CD4-positive, CD25-positive, alpha-beta regulatory T cell (primary cell): ENCODE measurements at places on chromosomes 7 and 10.

DNA sequence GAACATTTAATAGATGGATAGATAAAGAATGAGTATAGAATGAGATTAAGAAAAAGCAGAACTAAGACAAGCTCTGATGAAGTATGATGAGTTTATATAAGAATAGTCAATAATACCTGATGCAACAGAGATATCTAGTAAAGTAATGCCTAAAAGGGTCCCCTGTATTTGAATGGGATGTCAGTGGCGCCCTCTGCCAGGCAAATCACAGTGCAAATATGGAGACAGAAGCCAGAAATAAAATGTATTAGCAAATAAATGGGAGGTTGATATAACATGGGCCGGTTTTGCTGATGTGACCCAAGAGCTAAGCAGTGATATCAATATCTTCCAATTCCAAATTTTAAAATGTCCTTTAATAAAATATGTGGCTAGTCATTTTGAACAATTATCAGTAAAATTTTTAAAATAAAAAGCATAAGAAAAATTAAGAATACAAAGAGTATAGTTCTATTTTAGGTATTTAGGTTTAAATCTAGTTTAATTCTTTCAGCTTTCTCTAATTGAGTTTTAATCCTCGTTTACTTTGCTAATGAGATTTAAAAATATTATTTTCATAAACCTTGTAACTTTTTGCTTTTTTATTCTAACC lies 62.6 kb downstream of the ADK start:
- DNase-seq, result peak; percentile 64

GRCh38 chr7:111409714-111410422 lies 152.4 kb downstream of the IMMP2L start:
- no peak for DNase-seq

DNA sequence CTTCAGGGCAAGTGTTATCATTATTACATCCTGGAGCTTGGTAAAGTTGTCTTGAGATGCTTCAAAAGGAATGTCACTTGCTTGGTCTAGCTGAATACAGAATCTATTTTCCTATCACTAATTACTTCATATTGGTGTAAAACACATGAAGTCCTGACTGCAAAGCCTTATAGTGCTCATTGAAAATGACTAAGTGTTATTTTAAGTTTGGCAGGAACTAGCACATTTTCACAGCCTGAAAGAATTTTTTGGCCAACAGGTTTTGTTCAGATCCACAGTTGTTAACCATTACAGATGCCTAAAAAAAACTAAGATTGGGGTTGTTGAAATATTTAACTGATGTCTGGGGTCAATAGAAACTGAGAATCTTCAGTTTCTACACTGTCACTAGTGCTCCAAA lies 149.3 kb downstream of the NEBL start:
- no peak for DNase-seq

DNA sequence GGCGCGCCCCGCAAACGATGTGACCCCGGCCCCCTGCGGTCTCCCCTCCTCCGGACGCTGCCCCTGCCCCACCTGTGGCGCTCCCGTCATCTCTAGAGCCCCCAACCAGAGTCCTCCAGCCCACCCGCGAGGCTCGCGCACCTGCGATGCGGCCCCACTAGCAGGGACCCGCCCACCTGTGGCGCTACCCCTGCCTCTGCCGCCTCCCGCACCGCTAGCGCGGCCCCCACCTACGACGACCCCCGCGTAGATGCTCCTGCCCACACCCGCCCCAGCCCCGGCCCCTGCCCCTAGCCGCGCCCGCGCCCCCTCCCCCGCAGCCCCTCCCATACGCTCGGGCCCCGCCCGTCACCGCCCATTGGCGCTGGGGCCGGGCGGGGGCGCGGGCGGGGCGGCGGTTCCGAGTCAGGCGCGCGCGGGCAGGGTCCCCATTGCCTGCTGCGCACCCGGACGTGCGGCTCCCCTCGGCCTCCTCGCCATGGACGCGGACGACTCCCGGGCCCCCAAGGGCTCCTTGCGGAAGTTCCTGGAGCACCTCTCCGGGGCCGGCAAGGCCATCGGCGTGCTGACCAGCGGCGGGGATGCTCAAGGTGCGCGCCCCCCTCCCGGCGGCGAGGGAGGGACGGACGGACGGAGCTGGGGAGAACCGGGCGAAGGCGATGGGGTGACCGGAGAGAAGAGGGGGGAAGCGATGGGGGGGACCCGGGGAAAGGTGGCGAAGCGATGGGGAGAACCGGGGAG lies at the start of gene PFKP:
Gene PFKP, plus strand, starts transcription at position 431 of the 741 bp plus-strand sequence. Its CDS starts 48 bp downstream, at position 479.
- peak; percentile 58 for DNase-seq

DNA sequence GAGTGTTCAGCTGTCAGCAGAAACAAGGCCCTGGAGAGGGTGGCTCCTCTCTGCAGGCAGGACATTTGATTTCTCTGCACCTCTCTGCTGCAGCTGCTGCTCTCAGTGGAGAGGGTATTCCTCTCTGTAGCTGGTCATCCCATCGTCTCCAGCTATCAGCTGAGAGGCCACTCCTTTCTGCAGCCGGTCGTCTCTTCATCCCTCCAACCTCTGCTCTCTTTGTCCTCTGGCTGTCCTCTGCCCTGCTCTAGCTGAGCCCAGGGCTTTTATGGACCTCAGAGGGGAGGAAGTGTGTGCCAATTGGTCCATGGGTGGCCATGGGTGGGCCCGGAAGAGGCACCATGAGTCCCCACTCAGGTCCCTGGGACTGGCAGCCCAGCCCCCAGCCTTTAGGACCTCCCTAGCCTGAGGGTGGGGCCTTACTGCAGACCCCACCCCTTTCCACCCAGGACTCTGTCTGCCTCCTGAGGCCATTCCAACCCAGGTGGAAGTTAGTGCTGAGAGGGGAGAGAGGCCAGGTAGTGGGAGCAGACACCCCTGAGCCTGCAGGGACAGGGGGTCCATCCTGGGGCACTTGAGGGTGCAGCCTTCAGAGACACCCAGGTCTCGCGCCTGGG lies 26.2 kb upstream of the CDCA7L start:
- DNase-seq, result no peak

DNA sequence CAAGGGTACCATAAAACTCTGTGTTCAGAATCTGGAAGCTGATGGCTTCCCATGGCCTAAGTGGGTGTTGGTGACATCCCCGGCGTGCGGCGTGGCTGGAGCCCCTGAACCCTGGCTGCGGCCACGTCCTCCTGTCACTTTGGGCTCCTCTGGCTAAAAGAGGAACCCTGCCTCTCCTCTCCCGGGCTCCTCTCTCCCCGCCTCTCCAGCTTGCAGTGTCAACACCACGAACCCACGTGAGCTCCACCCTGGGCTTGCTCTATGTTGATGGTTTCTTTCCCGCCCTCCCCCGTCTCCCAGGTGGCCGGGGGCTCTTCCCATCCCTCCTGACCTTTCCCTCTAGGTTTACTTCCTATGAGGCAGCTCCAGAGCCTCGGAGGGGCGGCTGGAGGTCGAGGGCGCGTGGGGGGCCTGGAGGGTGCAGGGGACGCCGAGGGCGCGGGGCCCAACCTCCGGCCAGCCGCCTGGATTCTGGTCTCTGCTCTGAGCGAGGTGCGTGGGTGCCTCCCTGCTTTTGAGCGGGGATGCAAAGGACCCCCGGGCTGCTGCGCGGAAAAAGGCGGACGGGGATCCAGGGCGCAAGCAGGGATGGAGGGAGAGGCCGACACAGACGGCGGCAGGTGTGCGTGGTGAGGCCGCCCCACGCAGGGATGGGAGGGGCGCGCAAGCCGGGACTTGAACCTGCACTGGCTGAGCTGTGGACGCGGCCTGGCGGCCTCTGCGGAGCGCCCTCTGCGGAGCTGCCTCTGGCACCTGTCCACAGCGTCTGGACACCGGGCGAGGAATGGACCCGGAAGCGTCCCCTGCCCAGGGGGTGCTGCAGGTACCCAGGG lies 115.5 kb upstream of the DIP2C start:
- no peak for DNase-seq

DNA sequence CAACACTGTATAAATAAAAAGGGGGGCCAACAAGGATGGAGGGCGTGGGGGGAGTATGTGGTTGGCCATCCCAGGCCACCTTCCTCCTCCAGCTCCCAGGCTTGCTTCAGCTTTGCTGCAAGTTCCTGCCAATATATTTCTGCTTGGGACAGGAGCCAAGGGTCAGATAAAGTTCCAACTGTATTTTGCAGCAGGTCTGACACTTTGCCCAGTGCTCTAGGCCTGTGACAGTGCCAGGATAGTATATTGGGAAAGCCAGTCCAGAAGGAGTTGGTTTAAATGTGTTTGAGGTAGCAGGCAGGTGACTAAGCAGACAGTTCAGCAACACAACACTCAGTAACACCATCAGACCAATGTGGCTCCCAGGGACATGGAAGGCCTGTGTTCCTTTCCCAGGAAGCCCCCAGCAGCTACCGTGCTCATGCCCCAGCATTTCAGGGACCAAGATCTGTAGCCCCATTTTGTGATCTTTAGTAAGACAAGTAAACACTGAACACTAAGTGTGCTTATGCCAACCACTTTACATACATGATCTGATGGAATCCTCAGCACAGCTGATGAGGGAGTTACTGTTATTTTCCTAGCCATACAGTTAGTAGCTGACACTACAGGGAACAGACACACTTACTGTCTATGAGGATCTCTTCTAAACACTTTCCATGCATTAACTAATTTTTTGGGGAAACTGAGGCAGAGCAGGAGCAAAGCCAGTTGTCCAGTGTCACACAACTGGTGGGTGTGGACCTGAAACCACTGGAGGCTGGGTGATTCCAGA lies 38.9 kb downstream of the DNAJB12 start:
- DNase-seq, result no peak

DNA sequence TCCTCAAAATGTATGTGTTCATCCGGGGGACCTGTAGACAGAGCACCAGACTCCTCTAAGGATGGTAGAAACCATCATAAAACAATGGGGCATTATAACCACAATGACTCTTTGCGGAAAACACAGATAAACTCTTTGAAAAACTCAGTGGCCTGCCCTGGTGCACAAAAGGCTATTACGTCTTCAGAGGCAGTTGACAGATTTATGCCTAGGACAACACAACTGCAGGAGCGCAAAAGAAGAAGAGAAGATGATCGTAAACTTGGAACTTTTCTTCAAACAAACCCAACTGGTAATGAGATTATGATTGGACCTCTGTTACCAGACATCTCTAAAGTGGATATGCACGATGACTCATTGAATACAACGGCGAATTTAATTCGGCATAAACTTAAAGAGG lies 6.0 kb downstream of the RBM48 start:
- no peak for DNase-seq

- DNase-seq, result no peak
Measured at GRCh38 chr10:97083228-97083829, 102.4 kb downstream of the SLIT1 start.

GRCh38 chr10:108385963-108386362 lies 1221.5 kb upstream of the SORCS1 start:
- no peak for DNase-seq

GRCh38 chr10:70621503-70622078 lies 19.1 kb upstream of the PRF1 start:
- DNase-seq, result no peak

DNA sequence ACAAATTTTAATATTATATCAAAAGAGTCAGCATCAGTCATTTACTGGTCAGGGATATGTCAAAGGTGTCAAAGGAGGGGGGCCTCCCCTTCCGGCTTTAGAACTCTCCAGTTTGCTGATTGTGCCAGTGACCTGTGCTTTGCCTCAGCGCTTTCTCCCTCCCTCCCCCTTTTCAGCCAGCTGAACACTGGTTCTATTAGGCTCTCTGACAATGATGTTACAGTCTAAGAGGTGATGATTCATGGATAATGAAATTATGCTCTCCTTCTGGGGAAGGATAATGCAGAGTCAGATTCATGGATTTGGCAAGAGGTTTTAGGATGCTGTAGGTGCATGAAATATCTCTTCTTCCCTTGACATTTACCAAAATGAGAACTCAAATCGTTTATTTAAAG lies 6.1 kb downstream of the LRRTM3 start:
- no peak for DNase-seq

- DNase-seq, result peak; percentile 12
Measured at GRCh38 chr10:118394301-118395200, 52.4 kb upstream of the FAM204A start.

GRCh38 chr10:58352956-58353610 lies 18.3 kb downstream of the UBE2D1 start:
- DNase-seq, result no peak

GRCh38 chr7:901041-901387 lies 24.7 kb downstream of the GET4 start:
- DNase-seq, result no peak

- no peak for DNase-seq
Measured at GRCh38 chr10:6840766-6841165, 260.7 kb upstream of the PRKCQ start.

DNA sequence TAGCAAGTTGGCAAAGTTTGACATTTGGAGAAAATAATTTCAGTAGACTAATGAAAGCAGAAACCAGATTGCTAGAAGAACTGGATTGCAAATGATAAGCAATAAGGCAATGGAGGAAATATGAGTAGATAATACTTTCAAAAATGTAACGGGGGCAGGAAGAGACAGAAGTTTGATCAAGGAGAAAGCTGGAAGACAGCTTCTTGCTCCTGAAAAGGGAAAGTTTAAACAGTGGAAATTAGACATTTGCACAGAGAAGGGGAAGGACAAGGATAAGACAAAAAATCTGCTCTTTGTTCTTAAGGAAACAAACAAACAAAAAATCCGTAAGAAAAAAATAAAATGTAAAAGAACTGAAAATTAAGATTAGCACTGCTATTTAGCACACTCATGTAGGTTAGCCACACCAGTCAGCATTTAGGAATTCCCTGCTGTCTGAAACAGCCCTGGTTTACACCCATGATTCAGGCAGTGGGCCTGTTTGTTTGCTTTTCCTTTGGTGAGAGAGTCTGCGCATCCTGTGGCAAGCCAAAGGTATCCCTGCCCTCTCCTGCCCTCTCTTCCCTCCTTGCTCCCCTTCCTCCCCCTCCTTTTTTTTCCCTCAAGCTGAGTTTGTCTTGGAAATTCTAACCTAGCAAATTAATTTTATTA lies 104.3 kb upstream of the CAV2 start:
- no peak for DNase-seq

DNA sequence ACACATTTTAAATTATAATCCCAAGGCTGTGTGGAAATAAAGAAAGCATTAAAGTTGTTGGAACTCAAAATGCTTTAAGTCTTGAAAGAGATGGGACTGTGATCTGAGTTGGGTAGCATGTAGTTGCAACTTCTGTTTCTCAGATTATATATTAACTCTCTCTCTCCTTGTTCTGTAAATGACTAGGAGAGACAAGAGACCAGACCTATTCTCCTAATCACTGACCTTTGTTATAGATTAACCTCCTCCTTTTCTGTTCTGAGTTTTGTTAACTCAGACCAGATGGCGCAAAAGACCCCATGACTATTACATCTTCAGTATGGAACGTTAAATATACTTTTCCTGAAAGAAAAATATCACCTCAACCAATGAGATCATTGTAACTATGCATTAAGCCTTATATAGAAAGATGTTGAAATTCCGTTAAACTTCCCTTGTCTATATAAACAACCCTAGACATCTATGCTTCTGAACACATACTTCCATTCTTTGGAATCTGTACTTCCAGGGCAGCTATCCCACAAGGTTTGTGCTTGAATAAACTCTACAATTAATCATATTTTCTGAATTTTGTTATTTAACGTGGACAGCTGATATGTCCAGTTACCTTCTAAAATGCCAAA lies 143.5 kb upstream of the TRIM24 start:
- DNase-seq, result no peak

- no peak for DNase-seq
Measured at GRCh38 chr7:66657798-66658197, 29.1 kb downstream of the KCTD7 start.
